ENCODE measurements at places on chromosomes 4 and X. TPM values are rescaled to one million over a fixed set of nuclear protein-coding genes. Genes with fewer than 3 reads are reported as not detected.

The AWAT1 gene
- not detected for total RNA-seq

The PASD1 gene
- not detected for total RNA-seq

The RAB40A gene
- 8.7 TPM for total RNA-seq

- no peaks in the 10 kb centered on the region for H3K36me3 ChIP-seq
- no peak for DNase-seq
- no peak overlapping the region for H3K27ac ChIP-seq
- H3K4me1 ChIP-seq, result no peaks in the 10 kb centered on the region
- H3K27me3 ChIP-seq, result no peaks in the 10 kb centered on the region
- H3K4me3 ChIP-seq, result no peak overlapping the region
These were observed 73.7 kb downstream of the SHROOM2 start for GRCh38 chrX:9859711-9860555.

GRCh38 chrX:105150557-105150956 lies 69.9 kb downstream of the TEX13A start:
- no peaks in the 10 kb centered on the region for H3K4me1 ChIP-seq
- no peak overlapping the region for H3K4me3 ChIP-seq
- H3K27me3 ChIP-seq, result no peaks in the 10 kb centered on the region
